ENCODE measurements at places on chromosomes 1 and 21.

- DNase-seq, result no peak
Measured at GRCh38 chr1:16922466-16922865, 735 bp downstream of the CROCC start.

GRCh38 chr1:246067432-246068216 is 439.5 kb downstream of the SMYD3 start:
- DNase-seq, result no peak

- DNase-seq, result no peak
Measured at GRCh38 chr1:197769287-197769686, 6.0 kb downstream of the DENND1B start.

- DNase-seq, result no peak
Measured at GRCh38 chr1:186420923-186421322, 40.0 kb downstream of the PDC start.

- DNase-seq, result no peak
Measured at GRCh38 chr1:205942631-205943159, 561 bp downstream of the SLC26A9 start.

DNA sequence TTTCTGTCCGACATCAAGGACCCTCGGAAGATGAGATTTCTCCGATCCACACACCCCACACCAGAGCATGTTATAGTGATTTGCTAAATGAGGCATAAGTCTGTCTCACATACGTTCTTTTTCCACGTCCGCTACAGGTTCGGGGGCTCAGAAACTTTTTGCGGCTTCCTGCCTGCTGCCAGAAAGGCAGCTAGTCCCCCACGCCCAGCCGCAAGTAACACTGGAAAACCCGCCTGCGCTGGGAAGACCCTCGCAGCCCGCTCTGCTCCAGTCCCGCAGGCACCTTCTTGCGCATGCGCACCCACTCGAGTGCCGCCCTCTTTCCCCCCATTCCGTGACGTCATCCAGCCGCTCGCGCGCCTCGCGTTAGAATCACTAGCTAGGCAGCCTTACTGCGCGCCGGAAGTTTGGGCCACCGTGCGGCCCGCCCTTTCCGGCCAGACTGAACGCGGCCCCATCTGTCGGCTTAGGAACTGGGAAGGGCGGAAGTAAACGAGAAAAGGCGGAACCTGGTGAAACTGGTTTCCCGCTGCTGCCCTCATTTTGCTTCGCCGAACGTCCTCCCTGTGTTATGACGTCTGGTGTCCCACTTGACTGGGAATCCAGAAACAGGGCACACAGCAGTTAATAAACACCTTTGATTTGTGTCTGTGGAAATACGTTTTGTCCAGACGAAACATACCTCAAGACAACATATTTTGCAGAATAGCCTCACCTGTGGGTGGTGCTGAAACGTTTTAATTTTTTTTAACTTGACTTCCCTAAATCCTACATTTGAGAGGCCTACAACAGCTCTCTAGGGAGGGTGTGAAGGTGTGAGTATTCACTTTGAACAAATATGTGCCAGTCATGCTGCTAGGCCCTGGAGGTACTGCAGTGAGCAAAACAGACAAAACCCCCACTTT is at the start of gene C1orf74:
Gene C1orf74 (minus strand): TSS at position 295 of the 905 bp plus-strand sequence. CDS start 925 bp downstream, outside the sequence.
- DNase-seq, result peak; percentile 99

- DNase-seq, result no peak
Measured at GRCh38 chr1:244945109-244945671, 80.8 kb upstream of the HNRNPU start.

- no peak for DNase-seq
Measured at GRCh38 chr1:64404202-64404601, 65.7 kb upstream of the CACHD1 start.

DNA sequence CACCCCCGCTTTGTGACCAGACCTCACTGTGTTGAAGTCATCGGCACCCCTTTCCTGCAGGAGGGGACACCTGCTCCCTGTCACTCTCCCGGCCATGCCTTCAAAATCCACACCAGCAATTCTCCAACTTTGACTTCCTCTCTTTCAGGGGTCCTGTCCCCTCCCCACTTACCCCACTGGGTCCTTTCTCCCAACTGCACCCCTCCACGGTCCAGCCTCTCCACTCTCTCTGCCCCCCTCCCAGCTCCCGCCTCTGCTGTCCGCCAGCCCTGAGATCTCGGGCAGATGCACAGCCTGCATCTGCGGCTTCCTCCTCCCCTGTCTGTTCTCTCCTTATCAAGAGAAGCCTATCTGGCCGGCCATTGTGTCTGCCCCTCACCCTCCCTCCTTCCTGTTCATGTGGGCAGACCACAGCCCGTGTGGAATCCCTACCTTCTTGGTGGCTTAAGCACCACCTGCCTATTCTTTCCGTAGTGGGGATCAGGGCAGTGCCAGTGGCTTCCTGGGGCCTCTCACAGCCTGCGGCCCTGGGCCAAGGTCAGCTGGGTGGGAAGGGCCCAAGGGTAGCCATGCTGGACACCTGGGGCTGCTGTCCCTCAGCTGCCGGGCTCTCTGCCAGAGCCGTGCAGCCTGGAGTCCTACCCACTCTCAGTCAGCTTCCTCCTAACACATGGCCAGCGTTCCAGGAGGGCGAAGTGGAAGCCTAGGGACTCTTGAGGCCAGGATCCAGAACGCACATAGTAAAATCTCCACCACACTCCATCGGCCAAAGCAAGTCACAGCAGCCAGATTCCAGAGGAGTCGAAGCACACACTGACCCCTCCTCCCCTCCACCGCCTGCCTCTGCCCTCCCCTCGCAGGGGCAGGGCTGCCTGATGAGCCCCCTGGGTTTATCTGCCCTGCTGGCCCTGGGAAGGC is 5.1 kb upstream of the HES4 start:
- no peak for DNase-seq

- no peak for DNase-seq
Measured at GRCh38 chr1:235286667-235287066, 41.3 kb downstream of the ARID4B start.
